ENCODE measurements at places on chromosomes 11 and 22. TPM values are rescaled to one million over a fixed set of nuclear protein-coding genes. Genes with fewer than 3 reads are reported as not detected.

The TYR gene
- total RNA-seq, result not detected

The CASTOR1 gene
- 15.9 TPM for total RNA-seq

DNA sequence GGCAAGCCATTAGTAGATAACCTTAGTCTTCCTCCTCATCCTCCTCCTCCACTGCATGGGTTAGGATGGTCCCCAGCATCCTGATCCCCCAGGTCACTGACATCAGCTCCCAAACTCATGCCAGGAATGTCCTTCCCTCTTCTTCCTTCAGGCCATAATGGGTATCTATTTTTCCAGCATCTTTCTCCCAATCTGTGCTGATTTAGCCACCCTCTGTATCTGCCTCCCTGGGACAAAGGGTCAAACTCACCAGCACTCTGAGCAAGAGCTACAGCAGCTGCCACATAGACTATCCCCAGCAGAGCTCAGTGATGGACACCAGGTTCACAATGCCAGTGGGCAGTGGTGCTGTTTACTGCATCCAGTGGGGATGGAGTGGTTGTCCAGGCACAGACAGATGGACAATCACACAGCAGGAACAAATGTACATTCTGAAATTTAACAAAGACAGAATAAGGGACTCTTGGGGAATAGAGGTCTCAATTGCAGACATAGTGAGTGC lies 115.2 kb upstream of the TOP3B start:
- DNase-seq, result no peak

DNA sequence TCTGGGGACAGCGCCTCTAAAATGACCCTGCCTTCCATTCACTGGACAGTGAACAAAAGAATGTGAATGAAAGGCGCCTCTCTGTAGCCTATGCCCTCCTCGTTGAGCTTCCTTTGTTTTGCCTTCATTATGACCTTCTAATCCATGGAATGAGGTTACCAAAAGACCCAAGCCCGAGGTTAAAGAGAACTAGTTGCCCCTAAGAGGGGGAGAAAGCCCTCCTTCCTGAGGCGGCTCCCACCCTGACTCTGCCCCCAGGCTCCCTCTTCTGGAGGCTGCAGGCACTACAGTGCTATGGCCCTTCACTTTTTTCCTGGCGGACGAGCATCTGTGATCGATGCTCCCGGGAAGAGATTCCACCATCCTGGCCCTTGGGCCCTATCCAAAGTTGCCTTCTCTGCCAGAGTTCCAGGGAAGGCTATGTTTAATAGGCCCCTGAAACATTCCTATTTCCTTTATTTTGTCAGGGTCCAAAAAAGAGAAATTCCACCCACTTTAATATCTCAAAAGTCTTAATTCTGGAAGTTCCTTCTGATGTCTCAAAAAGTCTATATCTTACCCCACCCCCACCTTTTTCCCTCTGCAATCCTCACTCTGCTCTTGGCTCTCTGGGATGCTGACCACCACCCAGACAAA lies 147.3 kb downstream of the FEZ1 start:
- DNase-seq, result peak; percentile 85

GRCh38 chr11:72238040-72238450 lies 5.9 kb downstream of the PHOX2A start:
- DNase-seq, result no peak
